ENCODE measurements at places on chromosomes 1 and 21.

DNA sequence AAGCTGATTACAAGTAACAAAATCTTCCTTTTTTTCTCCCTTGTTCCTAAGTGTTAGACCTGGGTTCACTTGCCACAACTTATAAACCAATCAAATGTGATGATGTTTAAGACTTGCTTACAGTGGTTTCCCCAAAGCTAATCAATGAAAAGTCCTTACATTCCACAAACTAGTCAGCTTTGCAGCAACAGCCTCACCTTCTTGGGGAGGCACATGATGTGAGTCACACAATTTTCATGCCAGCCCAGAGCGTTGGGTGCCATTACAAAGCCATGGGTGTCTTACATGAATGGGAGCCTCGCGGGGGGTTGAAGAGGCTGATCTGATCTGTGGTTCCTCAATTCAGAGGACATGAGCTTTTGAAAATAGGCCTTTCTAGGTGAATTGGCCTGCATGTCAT is 91.6 kb upstream of the UBE2U start:
- DNase-seq, result no peak

DNA sequence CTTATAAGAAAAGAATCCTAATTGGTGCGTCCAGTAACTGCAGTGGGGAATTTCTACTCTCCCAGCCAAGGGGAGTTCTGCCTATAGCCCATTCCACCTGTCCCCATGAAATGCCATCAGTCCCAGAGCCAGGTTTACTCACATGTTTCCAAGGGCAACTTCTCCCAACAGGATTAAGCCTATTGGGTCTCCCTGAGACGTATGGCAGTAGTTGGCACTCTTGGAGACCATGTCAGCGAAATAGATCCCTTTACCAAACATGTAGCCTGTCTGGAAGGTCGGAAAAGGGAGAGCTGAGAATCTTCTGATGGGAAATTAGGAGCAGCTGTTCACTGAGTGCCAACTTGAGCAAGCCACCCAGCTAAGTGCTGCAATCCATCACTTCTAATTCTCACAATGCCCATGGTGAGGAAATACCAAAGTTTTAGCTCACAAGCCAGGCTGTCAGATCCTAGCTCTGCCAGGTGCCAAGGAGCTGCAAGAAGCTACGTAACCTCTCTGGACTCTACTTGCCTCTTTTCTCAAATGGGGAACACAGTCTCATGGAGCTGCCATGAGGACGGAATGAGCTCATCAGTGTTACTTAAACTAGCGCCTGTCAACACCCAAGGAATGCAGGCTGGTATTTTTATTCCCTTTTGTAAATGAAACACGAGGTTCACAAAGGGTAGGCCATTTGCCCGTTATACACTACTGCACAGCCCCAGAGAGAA is 43.9 kb downstream of the PARP1 start:
- no peak for DNase-seq

GRCh38 chr1:20487236-20487590 is 1.2 kb upstream of the CAMK2N1 start:
- no peak for DNase-seq

- DNase-seq, result no peak
Measured at GRCh38 chr1:243345205-243345604, 89.4 kb downstream of the SDCCAG8 start.

- DNase-seq, result no peak
Measured at GRCh38 chr1:151011154-151011850, 3.1 kb downstream of the PRUNE1 start.
